Epithelial cell of proximal tubule (primary cell): ENCODE measurements at places on chromosomes 11 and 22. TPM values are rescaled to one million over a fixed set of nuclear protein-coding genes. Genes with fewer than 3 reads are reported as not detected.

Gene CD248
- total RNA-seq, result 0.07 and 1.0 TPM in 2 replicates

Gene PGA5
- not detected in 2 replicates for total RNA-seq

Gene DEUP1
- 0.36 and 0.69 TPM in 2 replicates for total RNA-seq

Gene OR5I1
- not detected in 2 replicates for total RNA-seq

Gene DRICH1
- total RNA-seq, result not detected in 2 replicates

Gene KRTAP5-10
- not detected in 2 replicates for total RNA-seq

Gene CTSC
- total RNA-seq, result 149 and 219 TPM in 2 replicates

Gene C11orf86
- total RNA-seq, result not detected in 2 replicates
